A549 treated with CORT108297 at 1 μM for 4 hours (cell line): ENCODE measurements at places on chromosomes 7 and 10. TPM values are rescaled to one million over a fixed set of nuclear protein-coding genes. Genes with fewer than 3 reads are reported as not detected.

TMEM168 gene
- total RNA-seq = 7.0 to 12.5 TPM (median 8.5 TPM) in 5 replicates

GALNT17 gene
- not detected in 5 replicates for total RNA-seq

MMP21 gene
- total RNA-seq = 0.04 to 0.06 TPM in 2 of 5 replicates, not detected in the others

ITPRID1 gene
- total RNA-seq = not detected in 5 replicates

NPY4R2 gene
- 18.0 to 34.7 TPM (median 31.2 TPM) in 5 replicates for total RNA-seq

CPA4 gene
- 5.0 to 7.8 TPM (median 5.3 TPM) in 5 replicates for total RNA-seq

TRUB1 gene
- 12.9 to 16.1 TPM (median 15.7 TPM) in 5 replicates for total RNA-seq

PMS2 gene
- total RNA-seq = 10.0 to 16.1 TPM (median 12.2 TPM) in 5 replicates

DNMBP gene
- total RNA-seq = 25.5 to 34.2 TPM (median 31.1 TPM) in 5 replicates

SPDYE5 gene
- not detected in 5 replicates for total RNA-seq
